ENCODE measurements at places on chromosomes 1 and 21. TPM values are rescaled to one million over a fixed set of nuclear protein-coding genes. Genes with fewer than 3 reads are reported as not detected.
A peak's percentile ranks its signal among the peaks of the same experiment; 100 is the strongest.

DNA sequence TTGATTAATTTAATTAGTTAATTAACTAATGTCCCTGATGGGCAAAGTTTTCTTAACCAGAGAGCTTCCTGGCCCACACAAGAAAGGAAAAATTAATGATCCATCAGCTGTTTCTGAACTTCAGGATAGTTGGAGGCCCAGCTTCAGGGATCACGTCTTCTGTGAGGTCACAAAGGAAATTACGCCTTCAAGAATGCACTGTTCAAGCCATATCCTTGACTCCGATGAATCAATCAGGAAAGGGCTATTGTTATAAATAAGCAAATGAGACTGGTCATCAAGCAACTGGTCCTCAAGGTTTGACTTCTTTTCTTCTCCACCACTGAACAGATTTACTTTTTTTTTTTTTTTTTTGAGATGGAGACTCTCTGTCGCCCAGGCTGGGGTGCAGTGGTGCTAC is 40.6 kb downstream of the TCP10L start:
- no peak for DNase-seq

- no peak for DNase-seq
These were observed 111.2 kb upstream of the LBR start for GRCh38 chr1:225539069-225539468.

GRCh38 chr1:60950224-60951063 is 131.9 kb upstream of the NFIA start:
- DNase-seq = no peak

- DNase-seq = no peak
These were observed 520 bp downstream of the ZBTB17 start for GRCh38 chr1:15975358-15975804.

DNA sequence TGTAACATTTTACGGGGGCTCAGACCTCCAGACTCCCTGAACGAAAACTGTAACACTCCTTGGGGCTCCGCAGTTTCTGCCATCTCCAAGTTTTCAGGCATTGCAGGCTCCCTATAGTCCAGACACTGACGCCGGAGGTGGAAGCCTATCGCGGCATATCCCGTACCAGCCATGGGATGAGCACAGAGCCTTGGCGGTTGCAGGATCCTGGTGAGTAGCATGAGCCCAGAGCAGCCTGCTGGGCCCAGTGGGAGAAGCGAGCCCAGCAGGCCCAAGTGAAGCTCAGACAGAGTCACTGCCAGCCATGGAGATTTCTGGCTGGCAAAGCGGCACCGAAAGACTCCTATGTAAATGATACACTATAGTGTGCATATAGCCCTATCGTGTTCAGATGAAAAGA is 446.8 kb downstream of the COL11A1 start:
- DNase-seq = no peak

DNA sequence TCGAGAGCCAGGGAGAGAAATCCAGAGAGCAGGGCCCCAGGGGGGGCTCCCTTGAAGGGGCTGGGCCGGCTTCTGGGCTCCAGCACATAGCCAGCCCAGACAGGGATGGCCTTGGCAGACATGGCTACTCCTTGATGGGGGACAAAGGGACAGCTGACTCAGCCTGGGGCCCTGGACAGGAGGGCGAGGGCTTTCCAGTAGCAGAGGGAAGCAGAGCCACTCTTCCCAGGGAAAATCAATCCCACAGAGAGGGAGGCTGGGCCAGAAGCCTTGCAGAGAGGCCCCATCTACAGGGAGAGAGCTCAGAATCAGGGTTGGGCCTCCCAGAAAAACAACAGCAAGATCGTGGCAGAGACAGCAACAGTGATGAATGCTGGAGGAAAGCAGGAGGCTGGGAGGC is 15.6 kb downstream of the IGFN1 start:
- DNase-seq = no peak

DNA sequence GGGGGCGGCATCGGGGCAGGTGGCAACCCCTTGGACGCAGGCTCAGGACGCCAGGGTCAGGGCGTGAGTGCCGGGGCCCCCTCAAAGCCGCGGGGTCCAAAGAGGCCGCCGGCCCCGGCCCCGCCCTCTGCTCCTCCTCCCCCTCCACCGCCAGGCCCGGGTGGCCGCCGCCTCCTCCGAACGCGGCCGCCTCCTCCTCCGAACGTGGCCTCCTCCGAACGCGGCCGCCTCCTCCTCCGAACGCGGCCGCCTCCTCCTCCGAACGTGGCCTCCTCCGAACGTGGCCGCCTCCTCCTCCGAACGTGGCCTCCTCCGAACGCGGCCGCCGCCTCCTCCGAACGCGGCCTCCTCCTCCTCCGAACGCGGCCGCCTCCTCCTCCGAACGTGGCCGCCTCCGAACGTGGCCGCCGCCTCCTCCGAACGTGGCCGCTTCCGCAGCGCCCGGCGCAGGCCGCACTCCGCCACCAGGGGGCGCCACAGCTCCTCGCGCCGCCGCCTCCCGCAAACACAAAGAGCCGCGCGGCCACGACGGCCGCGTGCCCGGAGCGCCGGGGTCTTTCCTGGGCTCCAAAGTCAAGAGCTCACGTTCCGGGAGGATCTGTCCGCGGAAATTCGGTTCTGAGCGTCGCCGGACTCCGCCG is 19.3 kb upstream of the SAMD11 start:
- DNase-seq = peak; percentile 56

GRCh38 chr1:230864441-230864840 is 3.9 kb downstream of the C1orf198 start:
- no peak for DNase-seq

DNA sequence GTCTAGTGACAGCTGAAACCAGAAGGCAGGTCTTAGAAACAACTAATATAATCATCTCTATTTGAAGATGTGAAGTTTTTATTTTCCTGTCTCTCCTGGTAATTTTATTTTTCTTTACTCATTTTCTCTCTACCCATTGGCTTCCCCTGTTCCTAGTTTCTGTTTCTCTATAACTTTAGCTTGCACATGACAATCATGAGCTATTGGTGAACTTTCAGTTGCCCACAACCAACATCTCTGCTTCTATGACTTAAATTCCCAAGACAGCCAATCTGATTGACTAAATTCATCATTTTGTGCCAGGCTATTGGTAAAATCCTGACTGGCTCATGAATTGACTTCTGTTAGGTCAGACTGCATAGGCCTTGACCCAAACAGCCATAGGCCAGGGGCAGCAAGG is 13.7 kb upstream of the ACADM start:
- DNase-seq = no peak

DNA sequence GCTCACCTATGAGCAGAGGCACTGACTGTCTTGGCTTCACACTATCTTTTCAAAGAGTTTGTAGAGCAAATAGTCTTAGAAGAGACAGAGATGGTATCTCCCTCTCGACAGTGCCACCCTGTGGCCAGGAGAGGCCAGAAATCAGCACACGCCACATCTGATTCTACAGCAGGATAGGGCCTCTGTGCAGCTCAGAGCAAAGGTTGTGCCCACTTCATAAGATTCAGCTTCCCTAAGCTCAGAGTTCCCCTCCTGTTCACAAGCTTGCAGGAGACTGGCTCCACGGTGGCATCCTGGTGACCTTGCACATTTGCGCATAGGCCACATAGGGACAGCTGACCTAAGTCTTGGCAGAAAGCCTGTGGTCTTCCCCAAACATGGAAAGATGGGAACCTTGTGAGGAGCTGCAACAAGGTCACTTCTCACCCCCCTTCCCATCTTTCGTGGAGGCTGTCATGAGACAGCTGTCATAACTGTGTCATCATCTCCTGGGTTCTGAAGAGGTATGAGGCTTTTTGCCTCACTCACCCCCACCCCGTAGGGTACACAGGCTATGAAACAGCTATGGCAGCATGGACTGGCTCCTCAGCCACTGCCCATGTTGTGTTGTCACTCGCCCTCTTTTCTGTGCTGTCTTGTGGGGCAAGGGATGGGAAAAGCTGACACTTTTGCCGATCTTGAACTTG is 3.0 kb downstream of the ITLN2 start:
- DNase-seq = no peak

- no peak for DNase-seq
These were observed 307.3 kb upstream of the DUSP10 start for GRCh38 chr1:222049176-222049575.

DNA sequence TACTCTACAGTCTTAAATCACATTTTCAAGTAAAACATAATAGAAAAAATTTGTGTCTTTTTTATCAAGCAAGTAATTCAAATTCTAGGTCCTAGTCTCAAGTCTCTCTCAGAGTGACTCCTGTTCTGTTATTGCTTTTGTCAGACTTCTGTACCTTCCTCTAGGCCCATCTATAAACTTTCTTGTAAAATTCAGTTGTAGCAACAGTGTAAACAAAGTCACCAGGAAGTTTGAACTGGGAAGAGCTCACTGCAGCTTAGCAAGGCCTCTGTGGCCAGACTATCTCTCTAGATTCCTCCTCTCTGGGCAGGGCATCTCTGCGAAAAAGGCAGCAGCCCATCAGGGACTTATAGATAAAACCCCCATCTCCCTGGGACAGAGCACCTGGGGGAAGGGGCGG is 13.5 kb upstream of the ZNF678 start:
- no peak for DNase-seq

- DNase-seq = no peak
These were observed 30.9 kb downstream of the RASSF5 start for GRCh38 chr1:206538086-206538770.

GRCh38 chr1:224799083-224799482 is 130.4 kb upstream of the DNAH14 start:
- DNase-seq = no peak

DNA sequence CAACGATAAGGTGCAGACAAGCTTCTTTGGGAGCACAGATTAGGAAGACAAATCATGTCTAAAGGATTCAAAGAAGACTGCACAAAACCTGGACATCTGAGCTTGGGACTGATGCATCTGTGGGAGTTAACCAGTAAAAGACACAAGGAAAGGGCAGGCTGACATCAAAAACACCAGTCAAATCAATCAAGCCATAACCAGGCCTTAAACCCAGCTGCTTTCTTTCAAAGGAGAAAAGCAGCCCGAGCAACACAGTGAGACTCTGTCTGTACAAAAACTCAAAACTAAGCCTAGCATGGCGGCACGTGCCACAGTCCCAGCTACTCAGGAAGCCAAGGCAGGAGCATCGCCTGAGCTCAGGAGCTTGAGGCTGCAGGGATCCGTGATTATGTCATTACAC is 411.6 kb downstream of the SMYD3 start:
- DNase-seq = no peak

S100A4 gene
- total RNA-seq = 185 TPM

KRTAP6-1 gene
- total RNA-seq = not detected

LHX8 gene
- total RNA-seq = not detected

FAAH gene
- total RNA-seq = 6.4 TPM

LIX1L gene
- 108 TPM for total RNA-seq
